ENCODE measurements at places on chromosomes 4 and X.

DNA sequence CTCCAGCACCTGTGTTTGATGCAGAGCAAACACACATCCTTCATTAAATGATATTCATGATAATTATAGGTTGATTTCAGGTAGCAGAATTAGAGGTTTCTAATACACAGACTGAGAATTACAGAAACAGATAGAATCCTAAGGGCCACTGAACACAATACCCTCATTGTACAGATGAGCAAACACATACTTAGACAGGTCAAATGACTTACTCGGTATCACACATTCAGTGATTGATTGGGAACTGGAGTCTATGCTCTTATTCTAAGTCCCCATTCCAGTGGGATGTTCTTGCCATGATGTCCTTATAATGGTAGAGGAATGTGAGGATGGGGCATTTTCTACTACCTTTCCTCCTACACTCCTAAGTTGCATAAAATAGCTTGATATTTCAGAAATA is 70.8 kb downstream of the DCAF8L1 start:
- DNase-seq = no peak

GRCh38 chr4:174365018-174365587 is 81.4 kb downstream of the CEP44 start:
- DNase-seq = peak; percentile 69

DNA sequence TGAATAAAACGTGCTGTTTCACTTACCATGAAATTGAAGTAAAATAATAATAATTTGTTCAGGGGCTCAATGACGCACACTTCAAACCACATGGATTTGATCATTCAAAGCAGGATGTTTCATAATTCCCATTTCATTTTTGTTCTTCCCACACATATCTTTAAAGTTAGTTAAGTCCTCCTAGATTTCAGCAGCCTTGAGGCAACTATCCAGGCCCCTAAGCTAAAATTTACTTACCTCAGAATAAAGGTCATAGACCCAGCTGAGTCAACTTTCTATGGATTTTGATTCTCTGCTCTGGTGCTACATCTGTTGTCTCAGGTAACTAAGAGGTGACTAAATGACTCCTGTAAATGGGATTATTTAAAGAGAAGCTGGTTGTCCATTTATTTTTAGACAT is 25.0 kb downstream of the GPR174 start:
- DNase-seq = no peak

- DNase-seq = peak; percentile 77
These were observed 17.3 kb downstream of the APLN start for GRCh38 chrX:129637217-129638109.

DNA sequence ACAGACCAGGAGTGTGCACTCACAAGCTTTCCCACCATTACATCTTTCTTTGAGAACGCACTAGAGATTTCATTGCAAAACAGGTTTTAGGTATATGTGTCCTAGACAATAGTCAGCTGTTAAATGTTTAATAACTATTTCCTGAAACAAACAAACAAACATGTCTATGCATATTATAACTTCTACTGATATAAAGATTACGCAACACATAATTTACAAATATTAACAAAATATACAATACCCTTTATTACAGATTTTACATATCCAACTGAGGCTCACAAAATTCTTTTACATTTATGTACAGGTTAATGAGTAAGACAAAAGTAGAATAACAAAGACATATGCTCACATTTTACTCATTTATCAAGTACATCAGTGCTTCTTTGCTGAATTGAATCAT is 1554.0 kb upstream of the PCDH10 start:
- DNase-seq = no peak

- DNase-seq = no peak
These were observed 113.2 kb downstream of the USP9X start for GRCh38 chrX:41198410-41198809.

DNA sequence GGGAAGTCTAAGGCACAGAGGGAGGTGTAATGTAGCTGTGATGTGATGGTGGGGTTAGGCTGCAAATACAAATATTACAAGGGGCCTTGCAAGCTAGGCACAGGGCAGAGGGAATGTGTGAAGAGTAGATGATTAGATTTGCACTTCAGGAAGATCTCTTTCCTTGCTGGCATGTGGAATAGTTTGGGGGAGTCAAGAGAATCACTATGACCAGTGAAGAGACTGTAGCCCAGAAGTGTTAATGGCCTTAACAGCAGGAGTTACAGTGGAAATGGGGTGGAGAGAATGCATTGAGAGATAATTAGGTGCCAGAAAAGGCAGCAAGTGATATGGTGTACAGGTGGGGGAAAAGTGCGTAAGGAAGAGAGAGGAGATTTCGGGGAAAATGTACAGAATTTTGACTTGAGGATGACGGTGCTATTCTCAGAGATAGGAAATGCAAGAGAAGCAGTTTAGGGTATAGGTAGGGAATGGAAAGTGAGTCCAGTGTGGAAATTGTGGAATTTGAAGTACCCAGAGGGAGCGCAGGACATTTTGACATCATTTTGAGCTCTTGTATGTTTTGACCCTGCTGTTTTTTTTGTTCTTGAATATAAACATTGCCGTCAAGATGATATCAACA is 10.2 kb upstream of the TAPT1 start:
- DNase-seq = no peak

- DNase-seq = no peak
These were observed 60.0 kb upstream of the STX18 start for GRCh38 chr4:4601803-4602369.

GRCh38 chr4:8891646-8892555 is 20.3 kb upstream of the HMX1 start:
- DNase-seq = no peak

GRCh38 chr4:38313175-38313574 is 350.8 kb upstream of the KLF3 start:
- no peak for DNase-seq

- DNase-seq = peak; percentile 9
These were observed 30.3 kb upstream of the ADH1C start for GRCh38 chr4:99382745-99383360.

GRCh38 chrX:7316280-7316679 is 168.3 kb upstream of the PUDP start:
- DNase-seq = peak; percentile 9

DNA sequence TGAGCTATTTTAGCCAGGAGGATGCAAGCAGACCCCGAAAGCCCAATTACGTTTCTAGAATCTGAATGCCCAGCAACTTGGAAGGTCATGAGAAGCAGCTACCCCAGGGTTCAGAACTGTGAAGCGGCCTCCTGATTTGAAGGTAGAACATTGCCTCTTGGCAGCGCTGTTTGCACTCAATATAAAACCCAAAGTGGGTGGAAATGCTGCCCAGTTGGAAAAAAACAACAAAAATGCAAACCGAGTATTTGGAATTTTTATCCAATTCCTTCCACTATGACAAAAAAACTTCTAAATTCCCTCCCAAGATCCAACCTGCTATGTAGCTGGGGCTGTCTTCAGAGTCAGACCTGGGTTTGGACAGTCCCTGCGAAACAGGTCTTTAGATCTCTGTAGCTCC is 103.3 kb upstream of the RBPJ start:
- no peak for DNase-seq

DNA sequence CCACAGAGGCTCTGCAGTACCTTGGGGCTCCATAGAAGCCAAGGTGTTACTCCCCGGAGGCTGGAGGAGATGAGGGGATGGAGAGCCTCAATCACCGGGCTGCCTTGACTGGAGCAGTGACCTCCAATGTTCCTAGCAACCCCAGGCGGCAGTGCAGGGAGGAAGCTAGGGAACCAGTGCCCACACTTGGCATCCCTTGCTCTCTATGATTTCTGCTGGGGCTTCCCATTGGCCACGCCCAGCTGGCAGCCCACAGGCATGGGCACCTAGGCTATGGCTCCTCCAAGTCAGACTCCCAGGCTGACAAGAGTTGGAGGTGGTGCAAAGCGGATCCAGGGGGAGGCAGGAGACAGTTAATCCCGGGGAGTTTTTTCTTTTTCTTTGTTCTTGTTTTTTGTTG is 229.7 kb downstream of the EVC2 start:
- no peak for DNase-seq

GRCh38 chr4:188002323-188002722 is 6.8 kb downstream of the ZFP42 start:
- DNase-seq = no peak

- peak; percentile 27 for DNase-seq
These were observed 336.5 kb downstream of the PDGFC start for GRCh38 chr4:156635051-156635450.

- peak; percentile 78 for DNase-seq
These were observed 287.7 kb upstream of the PCDH18 start for GRCh38 chr4:137819964-137820383.

GRCh38 chr4:24979554-24979953 is 51.2 kb downstream of the LGI2 start:
- peak; percentile 74 for DNase-seq

DNA sequence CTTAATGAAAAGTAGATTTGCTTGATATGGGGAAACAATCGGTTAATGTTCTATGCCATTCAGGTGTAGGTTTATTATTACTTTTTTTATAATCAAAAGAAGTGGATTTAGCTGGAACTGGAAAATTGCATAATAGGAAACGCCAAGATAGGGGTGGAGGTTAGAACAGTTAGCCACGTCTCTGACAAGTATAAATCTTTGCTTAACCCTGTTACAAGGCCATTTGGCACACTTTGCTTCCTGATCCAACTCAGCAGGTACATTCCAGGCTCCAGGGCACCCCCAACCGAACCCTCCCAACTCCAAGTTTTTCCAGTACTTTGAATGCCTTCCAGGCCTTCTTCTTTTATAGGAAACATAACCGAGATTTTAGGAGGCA is 50.6 kb upstream of the ACSL4 start:
- no peak for DNase-seq

- DNase-seq = no peak
These were observed 641.9 kb upstream of the NR3C2 start for GRCh38 chr4:149084144-149084543.

- DNase-seq = no peak
These were observed 392 bp upstream of the UGT2A3 start for GRCh38 chr4:68951806-68952585.

DNA sequence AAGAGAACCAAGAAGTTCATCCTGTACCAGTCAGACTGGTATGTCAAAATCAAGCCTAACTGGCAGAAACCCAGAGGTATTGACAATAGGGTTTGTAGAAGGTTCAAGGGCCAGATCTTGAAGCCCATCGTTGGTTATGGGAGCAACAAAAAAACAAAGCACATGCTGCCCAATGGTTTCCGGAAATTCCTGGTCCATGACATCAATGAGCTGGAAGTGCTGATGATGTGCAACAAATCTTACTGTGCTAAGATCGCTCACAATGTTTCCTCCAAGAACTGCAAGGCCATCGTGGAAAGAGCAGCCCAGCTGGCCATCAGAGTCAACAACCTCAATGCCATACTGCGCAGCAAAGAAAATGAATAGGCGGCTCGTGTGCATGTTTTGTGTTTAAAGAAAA is 172.7 kb upstream of the MED14 start:
- DNase-seq = peak; percentile 70

GRCh38 chr4:1233641-1234308 is 15.2 kb downstream of the CTBP1 start:
- DNase-seq = no peak

DNA sequence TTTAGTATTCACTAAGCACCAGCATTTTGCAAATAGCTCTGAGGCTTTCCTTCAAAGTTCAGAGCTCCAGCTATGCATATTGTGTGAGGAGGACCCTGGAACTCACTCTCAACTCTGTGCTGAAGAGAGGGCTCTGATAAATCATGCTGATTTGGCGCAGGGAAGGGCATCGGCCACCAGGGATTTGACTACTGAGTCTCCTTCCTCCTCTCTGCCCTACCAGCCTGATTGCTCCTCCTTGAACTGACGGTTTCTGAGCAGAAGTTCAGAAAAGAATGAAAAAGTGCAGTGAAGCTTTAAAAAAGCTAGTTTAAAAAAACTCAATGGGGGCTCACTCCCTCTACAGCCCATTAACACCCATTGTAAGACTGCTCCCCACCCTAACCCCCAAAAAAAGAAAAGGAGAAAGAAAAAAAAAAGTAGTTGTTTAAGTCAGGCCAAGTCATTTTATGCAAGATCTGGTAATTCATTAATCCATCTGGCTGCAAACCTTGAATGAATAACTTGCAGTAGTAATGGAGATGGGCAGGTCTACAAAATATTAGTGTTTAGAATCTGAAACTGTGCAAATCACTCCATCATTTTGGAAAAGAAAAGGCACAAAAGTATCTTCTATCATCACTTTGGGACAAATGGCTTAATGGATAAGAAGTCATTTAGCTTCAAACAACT is 13.3 kb downstream of the PPARGC1A start:
- DNase-seq = no peak

DNA sequence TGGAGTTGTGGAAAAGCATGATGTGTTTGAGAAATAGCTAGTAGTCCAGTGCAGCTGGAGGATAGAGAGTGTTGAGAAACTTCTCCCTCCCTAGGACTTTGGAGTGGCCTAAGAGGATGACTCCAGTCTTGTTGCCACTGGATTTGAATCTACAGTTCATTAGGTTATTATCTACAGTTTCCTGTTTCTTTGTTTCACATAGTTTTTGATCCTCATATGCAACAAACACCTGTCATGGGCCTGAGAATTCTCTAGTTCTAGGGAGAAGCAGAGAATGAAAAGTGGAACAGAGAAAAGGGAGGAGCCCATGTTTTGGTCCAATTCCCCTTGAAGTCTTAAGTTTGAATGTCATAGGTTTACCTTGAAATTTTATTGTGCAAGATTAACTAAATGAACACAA is 73.6 kb upstream of the TBC1D9 start:
- no peak for DNase-seq

GRCh38 chrX:115968436-115969252 is 201.9 kb upstream of the AGTR2 start:
- DNase-seq = peak; percentile 76

GRCh38 chr4:173488074-173488473 is 42.0 kb downstream of the HAND2 start:
- no peak for DNase-seq

- DNase-seq = no peak
These were observed 99.8 kb downstream of the SPRY1 start for GRCh38 chr4:123496421-123496820.

DNA sequence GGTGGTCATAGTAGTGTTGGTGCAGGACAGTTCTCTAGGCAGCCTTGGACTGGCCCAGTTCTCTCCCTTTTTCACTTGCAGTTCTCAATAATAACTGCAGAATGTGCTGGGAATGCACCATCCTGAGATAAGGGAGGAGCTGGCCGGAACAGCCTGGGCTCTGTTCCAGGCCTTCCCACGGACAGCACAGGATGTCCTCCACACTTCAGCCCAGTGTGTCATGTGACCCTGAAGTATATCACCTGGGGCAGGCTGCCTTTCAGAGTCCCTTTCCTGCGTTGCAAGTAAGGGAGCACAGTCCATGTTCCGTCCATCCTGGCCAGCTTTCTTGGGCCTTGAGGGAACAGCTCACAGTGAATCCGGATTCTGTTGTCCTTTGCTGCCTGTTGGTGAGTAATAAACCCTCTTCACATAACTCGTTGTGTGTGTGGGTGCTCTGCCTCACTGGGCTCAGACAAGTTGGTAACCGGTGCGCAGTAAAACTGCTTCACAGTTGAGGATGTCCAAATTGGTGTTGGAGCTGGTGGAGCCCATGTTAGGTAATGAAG is 32.3 kb upstream of the BBS12 start:
- DNase-seq = peak; percentile 83

- DNase-seq = no peak
These were observed 47.5 kb downstream of the SEPTIN11 start for GRCh38 chr4:76997077-76997476.

- DNase-seq = no peak
These were observed 58.9 kb downstream of the HOPX start for GRCh38 chr4:56622176-56622575.
